ENCODE measurements at places on chromosomes 12 and 14. TPM values are rescaled to one million over a fixed set of nuclear protein-coding genes. Genes with fewer than 3 reads are reported as not detected.

The CIROP gene
- total RNA-seq = not detected

DNA sequence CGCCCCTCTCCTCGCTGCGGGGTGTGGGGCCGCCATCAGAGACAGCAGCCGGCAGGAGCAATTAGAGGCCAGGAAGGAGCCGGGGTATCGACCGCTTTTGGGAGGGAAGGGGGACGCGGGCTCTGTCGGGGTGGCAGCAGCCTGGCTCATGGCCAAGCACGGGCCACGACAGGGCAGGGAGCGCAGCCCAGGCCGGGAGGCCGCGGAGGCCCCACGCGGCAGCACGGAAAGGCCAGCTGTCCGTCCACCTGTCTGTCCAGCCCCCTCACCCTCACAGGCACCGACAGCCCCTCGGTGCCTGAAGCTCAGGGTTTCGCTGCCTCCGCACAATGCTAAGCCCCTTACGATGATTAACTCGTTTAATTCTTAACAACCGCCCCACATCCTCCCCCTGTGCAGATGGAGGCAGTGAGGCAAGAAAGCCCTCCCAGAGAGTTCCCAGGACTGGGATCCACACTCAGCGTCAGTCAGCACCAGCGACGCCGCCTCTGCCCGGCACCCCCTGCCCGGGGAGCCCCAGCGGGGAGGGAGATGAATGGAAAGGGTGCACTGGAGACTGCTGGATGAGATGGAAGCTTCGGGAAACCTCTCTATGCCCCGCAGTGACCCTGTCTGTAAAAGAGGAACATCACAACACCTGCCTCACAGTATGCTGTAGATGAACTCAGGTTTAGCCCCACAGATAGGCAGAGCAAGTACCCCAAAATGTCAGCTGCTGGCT, 23.7 kb downstream of the NCOR2 start:
- DNase-seq = no peak

The CFAP54 gene
- total RNA-seq = 0.14 TPM

The RAB15 gene
- total RNA-seq = 1.8 TPM

The PRICKLE1 gene
- not detected for total RNA-seq

The TMEM179 gene
- total RNA-seq = 0.84 TPM

- DNase-seq = no peak
These were observed 10.5 kb downstream of the ZFP36L1 start for GRCh38 chr14:68782091-68782981.

GRCh38 chr12:109637348-109637747, 63.8 kb downstream of the MVK start:
- DNase-seq = peak; percentile 26

- DNase-seq = no peak
These were observed 15.2 kb downstream of the SLC38A1 start for GRCh38 chr12:46253544-46254162.

DNA sequence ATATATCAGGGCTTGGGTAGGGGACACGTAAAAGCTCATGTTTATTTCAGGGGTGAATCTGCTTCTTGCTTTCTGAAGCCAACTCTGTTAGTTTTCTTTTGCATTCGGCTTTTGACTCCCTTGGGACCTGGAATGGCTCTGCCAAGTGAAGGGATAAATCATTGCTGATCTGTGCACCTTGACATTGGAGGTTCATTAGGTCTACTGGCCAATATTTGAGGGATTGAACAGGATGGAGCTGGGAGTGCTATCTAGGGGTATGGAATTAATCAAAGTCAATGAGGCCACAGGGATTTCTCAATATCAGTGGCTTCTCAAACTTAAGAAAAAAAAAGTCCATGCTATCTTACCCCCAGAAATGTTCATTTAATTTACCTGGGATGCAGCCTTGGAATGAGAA, 203.5 kb upstream of the RMST start:
- DNase-seq = no peak

- DNase-seq = no peak
These were observed 80.3 kb upstream of the TMEM132D start for GRCh38 chr12:129984106-129984505.

- DNase-seq = no peak
These were observed 584 bp downstream of the ACVR1B start for GRCh38 chr12:51951843-51952722.

- no peak for DNase-seq
These were observed 38.9 kb upstream of the IL22 start for GRCh38 chr12:68292151-68292943.

The NINJ2 gene
- total RNA-seq = 15.3 TPM

- no peak for DNase-seq
These were observed 13.5 kb upstream of the SCFD1 start for GRCh38 chr14:30608533-30609006.

DNA sequence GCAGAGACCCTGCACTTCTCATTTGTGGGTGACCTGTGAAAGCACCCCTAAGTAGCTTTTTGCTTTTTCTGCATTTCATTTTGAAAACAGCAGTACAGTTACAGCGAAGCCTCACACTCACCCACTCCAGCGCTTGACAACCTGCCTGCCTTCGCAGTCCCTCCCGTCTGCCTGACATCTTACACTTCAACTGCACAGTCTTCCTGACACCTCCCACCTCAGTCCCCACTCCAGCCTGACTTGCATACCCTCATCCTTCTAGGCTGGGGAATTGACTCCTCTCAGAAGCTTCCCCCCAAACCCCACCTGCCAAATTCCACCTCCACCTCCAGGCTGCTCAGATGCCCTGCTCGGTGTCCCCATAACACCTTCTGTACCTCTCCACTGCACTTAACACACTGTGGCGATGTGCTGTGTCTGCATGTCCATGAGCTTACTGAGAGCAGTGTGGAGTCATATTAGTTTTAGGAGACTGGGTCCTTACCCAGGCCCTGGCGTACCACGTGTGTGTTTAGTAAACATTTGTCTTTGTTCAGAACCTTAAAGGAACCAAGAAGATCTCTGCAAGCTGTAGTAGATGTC, 159.4 kb downstream of the PRKCH start:
- DNase-seq = no peak

DNA sequence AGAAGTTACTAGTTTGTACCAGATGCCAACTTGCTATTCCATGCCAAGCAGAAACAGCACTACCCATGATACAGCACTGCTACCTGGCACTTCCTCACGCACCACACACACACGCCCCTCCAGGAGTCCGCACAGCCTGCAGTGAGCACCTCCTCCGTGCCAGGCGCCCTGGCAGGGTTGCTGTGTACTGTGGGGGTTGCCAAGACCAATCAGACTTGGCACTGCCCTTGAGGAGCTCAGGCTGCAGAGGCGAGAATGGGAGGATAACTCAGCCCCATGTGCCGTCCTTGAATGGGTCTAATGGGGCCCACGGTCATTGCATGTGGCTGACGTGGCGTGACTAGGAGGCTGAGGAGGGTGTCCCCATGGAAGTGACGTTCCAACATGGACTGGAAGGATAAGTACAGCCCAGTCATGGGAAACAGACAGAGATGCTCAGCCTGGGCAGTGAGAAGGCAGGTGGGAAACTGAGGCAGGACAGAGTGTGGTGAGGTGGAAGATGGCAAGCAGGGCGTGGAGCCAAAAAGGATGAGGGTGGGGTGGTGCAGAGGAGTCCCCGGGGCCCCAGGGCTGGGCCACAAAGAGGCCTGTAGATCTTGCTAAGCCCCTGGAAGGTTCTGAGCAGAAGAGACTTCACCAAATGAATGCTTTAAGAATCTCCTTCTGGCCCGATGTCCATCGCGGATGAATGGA, 65.3 kb upstream of the C14orf180 start:
- no peak for DNase-seq

- no peak for DNase-seq
These were observed 7.2 kb upstream of the SH2B3 start for GRCh38 chr12:111398530-111398929.

The RNASE7 gene
- not detected for total RNA-seq

The TMEM229B gene
- 7.1 TPM for total RNA-seq

The CD69 gene
- 53.6 TPM for total RNA-seq

DNA sequence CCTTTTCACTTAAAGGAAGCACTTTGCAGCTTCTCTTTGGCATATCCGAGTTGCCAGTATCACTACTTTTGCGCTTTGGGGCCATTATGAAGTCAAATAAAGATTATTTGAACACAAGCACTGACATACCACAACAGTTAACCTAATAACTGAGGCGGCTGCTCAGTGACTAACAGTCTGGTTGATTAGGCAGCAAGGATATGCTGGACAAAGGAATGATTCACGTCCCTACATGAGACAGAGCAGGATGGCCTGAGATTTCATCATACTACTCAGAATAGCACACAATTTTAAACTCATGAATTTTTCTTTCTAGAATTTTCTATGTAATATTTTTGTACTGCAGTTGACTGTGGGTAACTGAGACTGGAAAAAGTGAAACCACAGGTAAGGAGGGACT, 56.9 kb upstream of the E2F7 start:
- no peak for DNase-seq

The PSEN1 gene
- 64.0 TPM for total RNA-seq

The SLC25A47 gene
- not detected for total RNA-seq

GRCh38 chr12:49568442-49569162, 660 bp upstream of the MCRS1 start:
- no peak for DNase-seq

The HCAR1 gene
- total RNA-seq = not detected

The SYNDIG1L gene
- total RNA-seq = not detected

GRCh38 chr14:101428409-101428808, 132.9 kb upstream of the DIO3 start:
- no peak for DNase-seq

- no peak for DNase-seq
These were observed 60.4 kb upstream of the SCAF11 start for GRCh38 chr12:46050805-46051204.

GRCh38 chr14:89589400-89590118, 172.5 kb upstream of the FOXN3 start:
- DNase-seq = no peak

GRCh38 chr12:23640754-23641153, 308.7 kb downstream of the SOX5 start:
- DNase-seq = no peak

GRCh38 chr14:55052269-55052930, 953 bp downstream of the MAPK1IP1L start:
- DNase-seq = no peak

GRCh38 chr12:45234139-45234865, 18.4 kb downstream of the ANO6 start:
- DNase-seq = no peak

The ANO2 gene
- total RNA-seq = not detected

GRCh38 chr12:80968326-80968725, 30.6 kb upstream of the LIN7A start:
- no peak for DNase-seq

- DNase-seq = no peak
These were observed 379.1 kb downstream of the NELL2 start for GRCh38 chr12:44497044-44497443.

GRCh38 chr12:56801661-56802622, 38.8 kb downstream of the HSD17B6 start:
- DNase-seq = no peak

- no peak for DNase-seq
These were observed 215.6 kb upstream of the DDHD1 start for GRCh38 chr14:53368711-53369201.

GRCh38 chr14:67187826-67188225, 1.4 kb upstream of the GARIN2 start:
- DNase-seq = no peak

- no peak for DNase-seq
These were observed 514.3 kb upstream of the SEL1L start for GRCh38 chr14:82047777-82048470.

The FRS2 gene
- total RNA-seq = 17.6 TPM

The RBMS2 gene
- 1.5 TPM for total RNA-seq

- no peak for DNase-seq
These were observed 21.2 kb upstream of the RNASE12 start for GRCh38 chr14:20612403-20612802.

GRCh38 chr12:118327391-118327790, 45.3 kb downstream of the TAOK3 start:
- no peak for DNase-seq

- DNase-seq = no peak
These were observed 79.4 kb downstream of the C12orf75 start for GRCh38 chr12:105409801-105410471.

The TARBP2 gene
- 33.8 TPM for total RNA-seq

- DNase-seq = no peak
These were observed 92.7 kb downstream of the CACNA1C start for GRCh38 chr12:2145433-2145998.

- DNase-seq = no peak
These were observed 10.3 kb upstream of the PGAM5 start for GRCh38 chr12:132700212-132700822.

DNA sequence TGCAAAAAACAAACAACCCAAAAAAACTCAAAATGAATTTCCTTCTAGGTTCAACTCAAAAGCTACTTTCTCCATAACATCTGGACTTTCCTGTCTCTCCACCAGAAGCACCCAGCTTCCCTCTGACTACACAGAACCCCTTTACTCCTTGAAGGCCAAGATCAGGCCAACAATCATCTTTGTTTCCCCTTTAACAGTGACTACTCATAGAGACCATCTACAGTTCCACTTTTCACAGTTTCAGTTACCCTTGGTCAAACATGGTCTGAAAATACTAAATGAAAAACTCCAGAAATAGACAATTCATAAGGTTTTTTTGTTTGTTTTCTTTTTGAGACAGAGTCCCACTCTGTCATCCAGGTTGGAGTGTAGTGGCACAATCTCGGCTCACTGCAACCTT, 11.8 kb downstream of the GCH1 start:
- DNase-seq = no peak

The CCDC63 gene
- not detected for total RNA-seq

The CLEC9A gene
- total RNA-seq = not detected

DNA sequence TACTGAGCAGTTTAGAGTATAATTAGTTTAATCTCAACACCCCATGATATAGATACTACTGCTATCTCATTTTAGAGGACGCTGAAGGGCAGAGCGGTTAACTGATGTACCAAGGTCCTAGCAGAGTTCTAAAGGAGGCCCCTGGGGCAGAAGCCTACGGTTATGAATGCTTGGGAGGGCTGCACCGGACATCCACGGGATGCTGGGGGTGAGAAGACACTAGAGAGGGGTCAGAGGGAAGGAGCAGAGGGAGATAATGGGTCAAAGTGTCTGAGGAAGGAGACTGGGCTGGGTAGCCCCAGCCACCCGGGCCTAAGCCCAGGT, 1.6 kb upstream of the ACTR6 start:
- no peak for DNase-seq

The LRRK2 gene
- 0.47 TPM for total RNA-seq

DNA sequence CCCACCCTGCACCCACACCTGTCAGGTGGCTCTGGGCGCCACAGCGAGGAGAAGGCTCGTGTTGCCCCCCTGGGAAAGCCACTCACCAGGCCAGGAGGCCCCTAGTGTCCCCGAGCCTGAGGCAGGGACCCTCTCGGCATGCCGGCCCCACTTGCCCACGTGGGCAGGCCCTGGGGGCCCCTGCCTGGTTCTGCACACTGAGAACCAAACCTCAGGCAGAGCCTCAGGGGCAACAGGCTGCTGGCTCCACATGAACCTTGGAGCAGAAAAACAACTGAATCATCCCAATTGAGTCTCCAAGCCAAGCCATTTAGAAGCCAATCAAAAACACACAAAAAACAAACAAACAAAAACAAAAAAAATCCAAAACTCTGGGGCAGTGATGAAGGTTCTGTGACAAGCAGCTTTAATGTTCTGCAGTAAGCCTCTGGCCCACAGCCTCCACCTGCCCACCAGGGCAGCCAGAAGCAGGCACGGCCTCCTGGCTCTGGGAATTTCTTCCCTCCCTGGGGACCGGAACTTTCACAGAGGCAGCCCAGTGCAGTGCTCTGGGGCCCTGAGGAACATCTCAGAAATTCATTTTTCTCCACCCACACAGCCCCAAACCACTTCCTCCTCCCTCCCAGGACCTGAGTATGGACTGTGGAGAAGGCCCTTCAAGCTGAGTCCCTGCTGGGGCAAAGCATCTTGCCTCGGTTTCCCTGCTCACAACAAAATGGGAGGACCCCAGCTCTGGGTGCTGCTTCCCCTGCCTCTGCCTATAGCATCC, 90.2 kb downstream of the CHGA start:
- DNase-seq = no peak

GRCh38 chr14:97705976-97706375, 908.8 kb downstream of the VRK1 start:
- peak; percentile 79 for DNase-seq

The CLEC4C gene
- total RNA-seq = not detected

All from natural killer cell treated with Interleukin-12 subunit alpha and Interleukin-12 subunit beta and Interleukin-15 and Interleukin-18, amount 100 ng/mL, for 72 hours (primary cell).